RPMI7951 (cell line): ENCODE measurements at places on chromosomes 1 and 21.

GRCh38 chr1:36567601-36568341 lies 85.1 kb upstream of the CSF3R start:
- no peak for DNase-seq

- no peak for DNase-seq
Observed at GRCh38 chr1:227572752-227573151, 9.4 kb downstream of the ZNF678 start.

GRCh38 chr1:71693581-71693980 lies 588.8 kb downstream of the NEGR1 start:
- DNase-seq = no peak

DNA sequence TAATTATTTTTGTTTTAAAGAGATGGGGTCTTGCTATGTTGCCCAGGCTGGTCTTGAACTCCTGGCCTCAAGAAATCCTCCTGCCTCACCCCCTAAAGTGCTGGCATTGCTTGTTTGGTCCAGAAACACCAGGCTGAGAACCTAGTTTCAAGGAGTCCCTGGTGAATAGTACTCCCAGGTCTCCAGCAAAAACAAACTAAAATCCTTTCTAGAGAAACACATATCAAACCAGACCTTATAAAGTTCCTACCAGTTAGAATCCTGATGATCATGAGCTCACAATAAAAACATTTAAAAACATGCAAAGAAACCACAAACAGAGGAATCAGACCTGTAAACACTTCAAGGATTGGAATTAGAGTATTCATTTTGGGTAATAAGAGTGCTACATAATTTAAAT lies 34.4 kb upstream of the PADI1 start:
- DNase-seq = peak; percentile 52

DNA sequence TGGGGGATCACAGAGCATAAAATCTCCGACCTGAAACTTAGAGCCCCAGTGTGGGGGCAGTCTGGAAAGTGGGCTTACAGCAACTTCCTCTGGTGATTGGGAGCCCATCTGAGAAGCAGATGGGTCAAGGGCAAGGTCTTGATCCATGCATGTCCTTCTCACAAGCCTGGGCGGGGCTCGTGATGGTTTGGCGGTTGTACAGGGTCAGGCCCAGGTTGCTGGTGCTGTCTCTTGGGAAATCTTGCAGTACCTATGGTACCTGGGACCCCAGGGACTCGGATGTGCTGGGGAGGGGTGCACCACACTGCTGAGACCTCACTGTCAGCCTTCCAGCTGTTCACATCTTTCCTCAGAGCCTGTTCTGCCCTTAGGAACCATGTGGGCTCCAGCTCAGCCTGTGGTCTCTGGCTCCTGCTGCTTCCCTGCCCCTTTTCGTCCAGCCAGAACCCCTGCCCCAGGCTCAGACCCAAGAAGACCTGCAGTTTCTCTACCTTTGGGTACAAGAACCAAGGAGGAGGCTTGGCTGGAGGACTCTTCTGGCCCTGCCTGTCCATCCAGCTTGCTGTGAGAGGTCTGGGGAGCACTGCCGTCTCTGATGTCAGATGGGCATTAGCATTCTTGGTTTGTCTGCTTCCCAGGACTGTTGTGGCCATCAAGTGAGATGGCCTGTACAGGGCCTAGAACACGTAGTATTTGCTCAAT lies 24.5 kb downstream of the WNT4 start:
- no peak for DNase-seq

DNA sequence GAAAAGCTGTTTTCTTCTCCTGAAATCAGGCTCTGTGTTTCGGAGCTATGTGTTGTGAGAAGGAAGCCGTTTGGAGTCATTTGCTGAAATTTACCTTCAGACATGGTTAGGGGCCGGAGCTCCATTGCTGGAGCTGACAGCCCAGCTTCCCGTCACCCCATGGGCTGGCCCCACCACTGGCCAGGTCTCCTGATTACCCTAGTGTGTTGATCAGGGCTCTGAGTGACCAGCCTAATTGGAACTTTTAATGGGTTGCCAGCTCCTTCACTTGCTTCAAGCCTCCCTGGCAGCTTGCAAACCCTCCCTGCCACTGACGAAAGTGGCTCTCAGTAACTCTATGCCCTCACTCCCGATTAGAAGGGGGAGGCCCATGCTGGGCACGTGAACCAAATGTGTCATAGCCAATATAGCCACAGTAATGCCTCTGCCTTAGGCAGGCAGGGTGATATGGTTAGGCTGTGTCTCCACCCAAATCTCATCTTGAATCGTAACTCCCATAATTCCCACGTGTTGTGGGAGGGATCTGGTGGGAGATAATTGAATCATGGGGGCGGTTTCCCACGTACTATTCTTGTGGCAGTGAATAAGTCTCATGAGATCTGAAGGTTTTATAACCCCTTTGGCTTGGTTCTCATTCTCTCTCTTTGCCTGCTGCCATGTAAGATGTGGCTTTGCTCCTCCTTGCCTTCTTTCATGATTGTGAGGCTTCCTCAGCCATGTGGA lies 224.1 kb downstream of the TRABD2B start:
- no peak for DNase-seq

DNA sequence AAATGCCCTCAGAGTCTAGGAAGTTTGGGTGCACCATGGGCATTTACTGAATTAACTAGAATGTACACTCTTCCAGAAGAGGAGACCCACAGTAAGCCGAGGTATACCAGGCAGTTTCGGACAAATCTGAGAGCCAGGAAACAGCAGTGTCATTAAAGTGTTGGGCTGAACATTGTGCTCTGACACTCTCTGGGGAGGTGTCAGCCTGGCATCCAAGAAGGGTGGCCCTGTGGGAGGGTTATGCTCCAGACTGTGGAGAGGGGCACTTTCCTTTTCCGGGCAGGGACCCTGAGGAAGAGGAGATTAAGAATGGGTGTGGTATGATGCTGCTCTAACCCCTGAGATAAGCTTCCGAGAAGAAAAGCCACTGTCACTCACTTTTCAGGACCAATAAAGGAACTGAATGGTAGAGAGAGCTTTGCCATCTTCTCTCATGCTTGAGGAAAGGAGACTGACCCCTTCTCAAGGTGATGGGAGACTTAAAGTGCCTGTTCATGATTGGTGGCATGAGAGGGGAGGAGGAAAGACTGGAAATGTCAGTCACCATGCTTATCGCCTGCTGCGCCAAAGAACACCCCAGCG lies 98.2 kb downstream of the UCK2 start:
- no peak for DNase-seq

DNA sequence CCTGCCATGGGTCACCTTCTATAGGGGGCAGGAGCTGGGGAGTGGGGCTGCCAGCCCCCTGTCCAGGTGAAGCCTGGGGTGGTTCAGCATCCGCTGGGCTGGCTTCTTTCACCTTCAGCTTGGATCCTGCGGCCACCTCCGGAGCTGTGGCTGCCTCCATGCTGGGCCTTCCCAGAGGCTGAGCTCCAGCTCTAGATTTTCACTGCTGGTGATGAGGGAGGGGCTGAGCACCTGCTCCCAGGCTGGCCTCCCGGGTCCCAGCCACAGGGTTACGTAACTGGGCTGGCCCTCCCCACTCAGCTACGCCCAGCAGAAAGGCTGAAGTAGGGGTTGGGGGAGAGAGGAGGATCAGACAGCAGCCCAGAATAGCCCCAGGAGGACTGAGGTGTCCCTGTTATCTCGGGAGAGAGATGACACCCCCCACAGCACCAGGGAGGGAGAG lies at the start of gene MYBPHL:
Gene MYBPHL (minus strand): TSS at position 180 of the 442 bp plus-strand sequence. CDS start 20 bp downstream, at position 160.
- DNase-seq = no peak

DNA sequence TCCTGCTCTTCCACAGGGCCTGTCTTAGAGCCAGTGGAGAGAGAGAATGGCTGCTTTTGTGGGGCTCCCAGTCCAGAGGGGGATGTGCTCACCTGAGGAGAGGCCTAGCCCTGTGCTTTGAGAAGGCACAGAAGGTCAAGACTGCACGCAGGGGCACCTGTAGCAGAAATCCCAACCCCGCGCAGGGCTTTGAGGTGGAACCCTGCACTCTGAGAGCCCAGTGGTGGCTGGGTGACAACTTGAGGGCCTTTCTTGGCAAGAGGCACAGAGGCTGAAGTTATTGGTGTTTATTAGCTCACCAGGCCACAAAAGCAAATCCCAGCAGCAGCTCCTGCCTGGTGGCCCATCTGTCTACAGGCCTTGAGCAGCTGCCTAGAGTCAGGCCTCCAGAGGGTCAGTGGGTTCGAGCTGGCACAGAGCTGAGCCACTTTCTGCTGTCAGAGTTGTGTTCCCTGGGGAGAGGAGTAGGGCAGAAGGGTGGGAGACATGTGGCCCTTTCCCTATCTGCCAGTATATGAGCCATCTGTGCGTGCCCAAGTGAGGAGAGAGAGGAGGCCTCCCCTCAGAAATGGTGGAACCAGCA lies 31.4 kb downstream of the SZRD1 start:
- no peak for DNase-seq

- peak; percentile 85 for DNase-seq
Observed at GRCh38 chr21:37710546-37711285, 205.5 kb downstream of the KCNJ6 start.

DNA sequence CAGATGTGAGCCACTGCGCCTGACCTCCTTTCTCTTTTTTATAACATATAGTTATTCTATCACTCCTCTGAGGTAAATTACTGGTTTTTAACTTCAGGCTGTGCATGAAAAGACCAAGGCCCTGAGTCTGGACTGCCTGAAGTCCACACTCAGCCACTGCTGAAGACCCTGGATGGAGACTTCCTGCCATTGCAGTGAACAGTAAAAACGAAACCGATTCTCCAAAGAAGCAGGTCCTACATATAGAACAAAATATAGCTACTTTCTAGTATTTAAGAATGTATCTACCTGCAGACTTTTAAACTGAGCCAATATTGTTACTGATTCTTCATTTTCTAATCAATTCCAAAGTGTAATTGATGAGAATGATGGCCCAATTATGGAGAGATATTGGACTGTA lies 232.8 kb downstream of the CHRM3 start:
- DNase-seq = no peak

DNA sequence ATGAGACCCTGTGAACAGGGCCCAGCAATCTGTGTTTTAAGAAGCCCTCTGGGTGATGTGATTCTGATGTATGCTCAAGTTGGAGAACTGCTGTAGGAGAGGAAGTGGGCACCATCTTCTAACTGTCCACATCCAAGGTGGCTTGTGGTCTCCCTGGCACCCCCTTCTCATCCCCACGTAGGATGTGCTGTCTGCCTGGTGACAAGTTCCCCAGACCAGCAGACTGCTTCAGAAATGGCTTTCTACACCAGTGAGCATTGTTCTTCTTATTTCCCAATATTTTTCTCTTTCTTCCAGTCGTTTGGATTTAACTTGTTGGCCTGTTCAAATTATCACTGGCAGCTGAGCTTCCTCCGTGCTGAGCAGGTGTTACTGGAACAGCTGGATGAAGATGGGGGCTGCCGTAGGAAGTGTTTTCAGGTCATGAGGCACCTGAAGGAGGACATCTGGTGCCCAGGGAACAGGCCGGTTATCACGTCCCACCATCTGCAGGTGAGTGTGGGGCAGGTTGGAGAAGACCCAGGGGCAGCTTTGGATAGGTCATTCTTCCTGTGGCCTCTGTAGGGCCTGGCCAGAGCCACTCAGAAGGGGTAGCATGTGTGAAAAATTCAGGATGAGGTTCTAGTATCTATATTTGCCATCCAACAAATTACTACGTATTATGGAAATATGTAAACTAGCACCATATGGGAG lies 16.8 kb downstream of the MAB21L3 start:
- no peak for DNase-seq

- no peak for DNase-seq
Observed at GRCh38 chr1:27967884-27968466, 8.2 kb downstream of the XKR8 start.

DNA sequence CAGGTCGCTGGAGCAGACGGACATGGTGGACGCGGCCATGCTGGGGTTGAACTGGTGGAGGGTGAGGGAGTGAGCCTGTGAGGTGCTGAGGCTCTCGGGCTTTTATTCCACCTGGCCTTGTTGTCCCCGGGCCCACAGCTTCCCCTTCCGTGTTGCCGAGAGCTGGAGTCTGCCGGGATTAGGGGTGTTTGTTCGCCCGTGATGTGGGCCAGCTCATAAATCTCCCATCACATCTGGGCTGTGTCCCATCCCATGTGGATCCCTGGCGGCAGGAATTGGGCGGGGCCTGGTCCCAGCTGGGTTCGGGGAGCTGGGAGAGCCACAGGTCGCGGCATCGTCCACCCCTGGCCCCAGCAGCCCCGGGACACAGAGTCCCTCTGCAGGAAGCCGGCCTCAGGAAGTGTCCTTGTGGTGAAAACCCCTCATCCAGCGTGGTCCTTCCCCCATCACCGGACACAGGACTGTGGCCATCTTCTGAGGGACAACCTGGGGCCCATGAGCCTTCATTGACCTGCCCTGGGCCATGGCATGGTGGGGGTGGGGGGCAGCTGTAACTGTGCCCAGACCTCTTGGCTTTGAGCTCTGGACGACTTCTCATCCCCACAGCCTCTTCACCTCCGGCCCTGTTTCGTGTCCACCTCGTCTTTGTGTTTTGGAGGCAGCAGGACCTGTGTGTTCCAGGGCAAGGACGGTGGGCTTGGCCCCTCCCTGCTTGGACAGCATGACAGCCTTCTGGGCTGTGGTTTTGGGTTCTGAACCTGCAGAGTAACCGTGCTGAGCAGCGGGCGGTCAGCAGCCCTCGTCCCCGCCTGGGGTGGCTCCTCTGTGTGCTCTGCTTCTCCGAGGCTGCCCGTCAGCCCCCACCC lies at the start of gene KRTAP10-6:
Gene KRTAP10-6 (minus strand): TSS at position 60 of the 866 bp plus-strand sequence. CDS start 21 bp downstream, at position 39.
- DNase-seq = no peak

DNA sequence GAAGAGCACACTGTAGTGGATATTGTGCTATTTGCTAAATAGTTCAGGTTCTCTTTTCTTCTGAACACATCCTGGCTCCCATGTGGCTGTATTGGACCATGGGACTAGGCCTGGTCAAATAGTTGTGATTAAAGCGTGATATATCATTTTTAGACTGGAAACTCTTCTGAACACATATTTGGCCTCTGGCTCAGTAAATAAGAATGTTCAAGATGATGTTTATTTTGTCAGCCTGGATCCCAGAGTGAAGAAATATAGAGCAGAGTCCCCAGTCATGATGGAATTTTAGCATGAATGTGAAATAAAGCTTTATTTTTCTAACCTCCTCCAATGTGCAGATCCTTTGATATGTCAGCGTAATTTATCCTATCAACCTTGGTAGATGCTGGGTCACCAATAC lies 542.6 kb downstream of the ADGRL2 start:
- DNase-seq = no peak

GRCh38 chr21:43721206-43721605 lies 2.3 kb downstream of the PDXK start:
- DNase-seq = no peak

DNA sequence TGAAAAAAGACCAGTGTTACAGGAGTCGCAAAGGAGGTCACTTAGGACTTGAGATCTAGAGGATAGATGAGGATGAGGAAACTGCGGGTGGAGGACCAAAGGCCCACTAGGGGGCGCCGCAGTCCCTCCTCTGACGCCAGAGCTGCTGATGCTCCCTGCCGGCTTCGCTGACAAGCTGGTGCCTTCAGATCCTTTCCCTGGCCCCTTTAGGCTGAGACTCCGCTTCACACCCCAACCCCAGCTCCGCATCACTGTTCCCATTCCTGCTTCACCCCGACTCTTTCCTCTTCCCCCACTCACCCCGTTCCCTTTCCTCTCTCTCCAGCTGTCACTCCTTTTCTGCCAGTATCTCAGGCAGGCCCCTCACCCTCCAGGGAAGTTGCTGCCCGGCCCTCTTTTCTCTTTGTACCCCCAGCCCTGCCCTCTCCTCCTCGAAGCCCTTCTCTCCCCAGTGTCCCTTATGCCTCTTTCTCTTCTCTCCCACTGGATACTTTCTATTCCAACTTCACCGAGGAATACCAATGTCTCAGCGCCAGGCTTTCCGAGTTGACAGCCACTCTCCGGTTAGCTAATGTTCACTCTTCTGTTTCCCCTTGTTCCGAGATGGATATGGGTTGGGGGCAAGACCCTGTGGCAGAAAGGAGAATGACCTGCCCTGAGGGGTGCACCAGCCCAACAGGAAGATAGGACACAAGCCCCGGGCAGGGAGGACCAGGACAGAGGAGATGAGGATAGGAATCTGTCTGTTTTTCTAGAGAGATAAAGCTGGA lies 4.5 kb downstream of the KCNJ9 start:
- peak; percentile 41 for DNase-seq
